ENCODE measurements at places on chromosomes 11 and 22.

GRCh38 chr11:113315811-113316210 is 1.4 kb downstream of the TTC12 start:
- DNase-seq, result no peak

- no peak for DNase-seq
These were observed 102.1 kb upstream of the BID start for GRCh38 chr22:17876306-17876831.

GRCh38 chr22:50150161-50151129 is 20.1 kb upstream of the PANX2 start:
- no peak for DNase-seq

DNA sequence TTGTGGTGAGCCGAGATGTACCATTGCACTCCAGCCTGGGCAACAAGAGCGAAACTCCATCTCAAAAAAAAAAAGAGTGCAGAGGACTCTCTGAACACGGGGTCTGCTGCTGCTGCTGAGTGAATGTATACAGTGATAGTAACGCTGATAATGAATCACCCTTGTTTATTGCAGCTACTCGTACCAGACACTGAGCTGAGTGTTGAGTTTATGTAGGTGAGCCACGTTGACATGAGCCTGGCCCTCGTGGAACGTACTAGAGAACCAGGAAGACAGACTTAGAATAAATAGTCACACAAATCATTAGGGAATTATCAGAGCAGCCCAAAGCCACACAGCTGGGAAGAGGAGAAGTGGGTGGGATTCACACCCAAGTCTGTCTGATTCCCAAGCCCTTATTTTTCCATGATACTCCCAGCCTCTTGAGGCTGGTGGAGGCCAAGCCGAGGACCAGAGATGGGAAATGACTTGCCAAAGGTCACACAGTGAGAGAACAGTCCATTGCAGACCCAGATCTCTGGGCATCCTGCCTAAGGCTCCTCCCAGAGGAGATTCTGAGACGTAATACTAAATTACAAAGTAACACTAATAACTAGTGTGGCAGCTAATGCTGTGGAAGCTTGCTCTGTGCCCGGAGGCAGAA is 34.8 kb downstream of the MB start:
- DNase-seq, result no peak

DNA sequence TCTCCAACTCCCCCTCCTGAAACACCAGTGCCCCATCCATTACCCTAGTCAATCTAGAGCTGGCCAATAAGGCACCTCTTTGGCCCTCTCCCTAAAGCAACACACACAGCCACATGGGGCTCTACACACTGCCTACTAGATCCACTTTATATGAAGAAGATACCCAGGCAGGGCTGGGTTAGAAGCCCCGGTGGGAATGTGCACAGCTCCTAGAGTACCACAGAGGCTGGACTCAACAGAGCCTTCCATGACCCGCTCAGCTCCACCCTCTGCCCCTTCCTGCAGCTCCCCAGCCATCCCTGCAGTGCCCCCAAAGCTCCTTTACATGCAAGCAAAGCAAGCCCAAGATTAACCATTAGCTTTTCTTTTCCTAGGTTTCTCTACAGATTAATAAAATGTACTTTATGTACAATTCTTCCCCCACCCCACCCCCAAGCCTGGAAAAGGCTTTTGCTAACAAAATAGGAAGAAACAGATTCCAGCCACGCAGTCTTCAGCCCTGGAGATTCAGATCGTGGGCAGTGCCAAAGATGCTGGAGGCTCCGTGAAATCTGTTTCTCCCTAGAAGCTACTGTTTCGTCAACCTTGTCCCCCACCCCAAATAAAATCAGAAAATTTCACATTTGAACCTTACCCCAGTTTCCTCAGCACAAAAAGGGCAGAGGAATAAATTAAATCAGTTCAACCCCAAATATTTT is 51.8 kb downstream of the IGSF9B start:
- no peak for DNase-seq

DNA sequence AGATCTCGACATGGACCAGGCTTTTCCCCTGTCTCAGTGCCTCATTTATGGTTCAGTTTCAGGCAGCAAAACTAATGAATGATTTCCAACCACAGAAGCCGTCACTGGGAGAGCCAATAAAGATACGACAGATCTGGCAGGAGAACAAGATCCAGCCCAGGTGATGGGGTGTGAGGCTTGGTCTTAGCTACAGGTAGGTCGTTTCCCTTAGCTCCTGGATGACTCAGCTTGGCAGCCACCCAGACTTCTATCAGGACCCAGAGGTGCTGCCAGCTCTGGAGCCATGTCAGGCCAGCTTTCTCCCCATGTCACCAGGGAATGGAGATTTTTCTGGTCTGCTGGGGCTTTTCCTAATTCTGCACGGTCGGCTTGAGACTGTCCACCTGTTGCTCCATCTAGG is 36.3 kb upstream of the APOBEC3A start:
- DNase-seq, result no peak

DNA sequence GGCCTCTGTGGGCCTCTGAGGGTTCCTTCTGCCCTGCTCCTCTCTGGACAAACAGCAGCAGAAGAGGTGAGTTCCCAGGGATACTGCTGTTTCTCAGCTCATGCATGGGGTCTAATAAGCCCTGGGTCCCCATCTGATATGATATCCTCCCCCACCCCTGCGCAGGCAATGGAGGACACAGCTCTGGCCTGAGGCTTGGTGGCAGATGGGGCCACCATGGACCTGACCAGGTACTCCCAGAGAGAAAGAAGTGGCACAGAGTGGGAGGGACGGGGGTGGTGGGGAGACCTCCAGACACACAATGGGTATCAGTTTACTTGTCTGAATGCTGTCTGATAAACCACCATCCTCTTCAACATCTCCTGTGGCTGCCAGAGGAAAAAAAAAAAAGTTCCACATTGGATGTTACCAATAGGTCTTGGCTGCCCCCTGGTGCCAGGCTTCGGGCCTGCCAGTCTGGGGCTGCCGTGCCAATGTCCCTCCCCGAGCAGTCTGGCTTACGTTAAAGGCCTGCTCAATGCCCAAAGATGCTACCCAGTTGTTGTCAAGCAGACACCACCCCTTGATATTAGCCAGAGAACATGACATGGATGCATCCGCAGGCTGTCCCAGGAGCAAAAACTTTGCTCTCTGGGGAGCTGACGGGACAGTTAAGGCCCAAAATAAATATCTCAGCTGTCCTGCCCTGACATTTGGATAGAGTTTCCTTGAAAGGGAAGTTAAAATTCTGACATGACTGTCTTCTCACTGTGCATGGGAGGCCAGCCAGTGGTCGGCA is 27.9 kb upstream of the ABCC8 start:
- peak; percentile 49 for DNase-seq

DNA sequence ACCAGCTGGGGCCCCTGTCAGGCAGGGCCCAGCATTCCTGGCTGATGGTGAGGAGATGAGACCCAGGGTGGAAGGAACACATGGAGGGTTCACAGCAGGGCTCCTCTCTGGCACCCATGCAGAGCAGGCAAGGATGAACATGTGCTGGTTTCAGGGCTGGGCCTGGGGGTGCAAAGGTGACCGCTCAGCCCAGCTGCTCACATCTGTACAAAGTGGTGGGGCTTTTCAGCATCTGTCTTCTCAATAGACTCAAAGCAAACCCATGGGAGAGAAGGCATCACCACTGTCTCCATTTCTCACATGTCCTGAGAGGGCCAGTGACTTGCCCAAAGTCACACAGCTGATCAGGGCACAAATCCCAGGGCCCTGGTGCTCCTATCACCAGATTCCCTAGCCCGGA is 27.3 kb upstream of the TCF20 start:
- no peak for DNase-seq

DNA sequence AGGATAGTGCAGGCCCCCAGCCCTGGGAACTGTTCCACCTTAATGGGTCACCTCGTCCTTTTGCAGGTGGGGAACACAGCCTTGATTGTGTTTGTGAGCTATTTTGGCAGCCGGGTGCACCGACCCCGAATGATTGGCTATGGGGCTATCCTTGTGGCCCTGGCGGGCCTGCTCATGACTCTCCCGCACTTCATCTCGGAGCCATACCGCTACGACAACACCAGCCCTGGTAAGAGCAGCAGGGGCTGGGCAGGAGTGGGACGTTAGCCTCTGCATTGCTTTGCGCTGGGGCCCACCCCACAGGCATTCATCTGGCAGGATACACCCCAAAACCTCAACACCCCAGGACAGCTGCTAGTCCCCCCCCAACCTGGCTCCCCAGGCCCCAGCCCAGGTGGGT is 14.8 kb downstream of the SLCO2B1 start:
- DNase-seq, result no peak
